ENCODE measurements at places on chromosomes 13 and 19.

GRCh38 chr13:32779119-32779518 lies 192.9 kb downstream of the PDS5B start:
- DNase-seq, result no peak

- DNase-seq, result no peak
Observed at GRCh38 chr13:29761815-29762214, 88.6 kb downstream of the UBL3 start.

GRCh38 chr19:52621376-52621775 lies 16.8 kb downstream of the ZNF83 start:
- no peak for DNase-seq

DNA sequence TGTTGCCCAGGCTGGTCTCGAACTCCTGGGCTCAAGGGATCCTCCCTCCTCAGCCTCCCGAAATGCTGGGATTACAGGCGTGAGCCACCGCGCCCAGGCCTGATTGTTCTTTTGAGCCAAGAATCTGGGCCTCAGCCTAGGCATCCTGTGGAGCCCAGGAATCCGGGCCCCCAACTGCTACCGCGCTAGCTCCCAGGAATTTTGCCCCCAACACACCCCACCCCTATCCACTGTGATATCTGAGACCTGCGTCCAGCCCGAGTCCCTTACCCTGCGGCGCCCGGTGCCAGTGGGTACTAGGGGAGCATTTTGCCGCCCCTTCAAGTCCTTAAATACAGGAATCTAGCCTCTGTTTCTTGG lies 838 bp upstream of the MYADM start:
- DNase-seq, result no peak

- DNase-seq, result no peak
Observed at GRCh38 chr19:42099336-42099925, 23.5 kb downstream of the ZNF574 start.

DNA sequence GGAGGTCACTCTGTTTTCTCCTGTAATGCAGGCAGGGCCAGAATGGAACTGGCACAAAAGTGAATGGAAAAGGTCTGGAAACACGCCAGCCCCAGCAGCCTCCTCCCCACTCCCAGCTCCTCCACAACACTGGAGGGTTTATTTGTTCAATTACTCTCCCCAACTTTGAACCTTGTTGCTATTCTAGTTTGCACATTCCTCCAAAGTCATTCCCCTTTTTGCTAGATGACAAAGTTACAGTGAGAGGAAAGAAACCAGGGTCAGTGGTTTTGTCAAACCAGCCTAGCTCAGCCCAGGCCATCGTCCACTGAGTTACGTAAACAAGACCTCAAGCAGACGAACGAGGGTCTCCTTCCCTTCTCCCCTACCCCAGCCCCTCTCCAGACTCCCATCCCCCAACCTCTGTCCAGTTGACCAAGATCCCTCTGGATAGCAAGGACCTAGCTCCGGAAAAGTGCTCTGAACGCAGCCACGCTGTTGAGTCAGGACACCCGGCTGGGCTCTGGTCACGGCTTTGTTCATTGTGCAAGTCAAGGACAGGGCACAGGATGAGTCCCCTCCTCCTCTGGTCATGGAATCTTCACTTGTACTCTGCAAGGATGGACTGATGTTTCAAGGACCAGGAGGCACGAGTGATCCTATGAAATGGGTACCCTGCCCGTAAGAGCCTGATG lies 180.0 kb downstream of the USP12 start:
- no peak for DNase-seq

GRCh38 chr19:344625-345319 lies at the start of gene MIER2:
Gene MIER2 (minus strand): TSS chr19:344796. CDS start chr19:344782, 14 bp downstream.
- no peak for DNase-seq

GRCh38 chr13:88217372-88217771 lies 546.2 kb downstream of the SLITRK5 start:
- DNase-seq, result no peak

DNA sequence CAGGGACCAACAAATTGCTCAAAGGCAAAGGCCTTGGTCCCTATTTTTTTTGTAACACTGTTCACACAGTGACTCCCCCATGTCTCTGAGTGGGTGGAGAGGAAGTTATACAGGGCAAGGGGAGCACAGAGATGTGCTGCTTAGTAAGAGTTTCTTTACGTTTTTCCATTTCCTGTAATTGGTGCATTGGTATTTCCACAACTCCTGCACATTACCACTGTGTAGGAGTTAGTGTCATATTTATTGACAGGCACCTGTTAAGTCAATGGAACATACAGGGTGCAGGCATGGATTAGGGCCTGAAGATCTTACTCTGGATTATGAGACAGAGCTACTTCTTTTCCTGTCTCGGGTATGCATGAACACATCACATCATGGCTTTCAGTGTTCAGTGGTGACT lies 45.2 kb downstream of the SOX21 start:
- no peak for DNase-seq

- no peak for DNase-seq
Observed at GRCh38 chr19:20611866-20612265, 46.3 kb upstream of the ZNF737 start.

GRCh38 chr19:16380943-16381755 lies 56.5 kb downstream of the KLF2 start:
- no peak for DNase-seq

DNA sequence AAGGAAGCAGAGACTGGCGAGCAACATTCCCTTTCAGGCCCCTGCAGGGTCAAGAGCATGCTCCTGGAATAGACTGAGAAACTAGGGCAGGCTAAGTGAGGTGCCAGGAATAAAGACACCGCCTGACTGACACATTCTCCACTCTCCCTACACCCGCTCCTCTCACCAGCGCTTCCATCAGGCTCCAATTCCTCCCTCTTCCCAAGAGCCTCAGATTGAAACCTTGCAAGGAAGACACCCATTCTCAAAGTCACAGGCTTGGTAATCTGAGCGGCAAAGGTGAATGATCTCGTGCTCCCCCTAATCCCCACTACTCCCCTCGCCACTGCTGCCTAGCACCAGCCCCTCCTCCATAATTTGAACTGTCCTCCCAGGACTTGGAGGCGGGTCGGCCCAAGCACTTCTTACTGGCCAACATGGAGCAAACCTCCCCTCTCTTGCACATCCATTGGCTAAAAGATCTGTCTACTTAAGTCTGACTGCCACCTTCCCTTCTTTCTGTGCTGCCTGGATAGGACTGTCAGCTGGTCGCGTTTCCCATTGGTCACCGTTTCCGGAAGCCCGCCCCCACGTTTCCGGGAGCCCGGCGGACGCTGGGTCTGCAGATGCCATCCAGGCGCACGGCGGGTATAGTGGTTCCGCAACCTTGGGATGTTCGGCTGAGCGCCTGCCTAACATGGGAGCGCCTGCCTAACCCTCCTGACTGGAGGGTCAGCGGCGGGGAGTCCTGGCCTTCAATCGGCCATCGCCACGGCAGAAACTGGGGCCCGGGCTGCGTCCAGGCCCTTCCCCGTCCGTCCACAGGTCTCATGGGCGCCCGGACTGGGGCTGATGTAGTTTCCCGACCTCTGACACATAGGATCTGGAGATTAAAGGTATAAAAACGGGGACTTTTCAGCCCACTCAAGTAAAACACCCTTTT lies 33.6 kb downstream of the ZNF383 start:
- peak; percentile 3 for DNase-seq

DNA sequence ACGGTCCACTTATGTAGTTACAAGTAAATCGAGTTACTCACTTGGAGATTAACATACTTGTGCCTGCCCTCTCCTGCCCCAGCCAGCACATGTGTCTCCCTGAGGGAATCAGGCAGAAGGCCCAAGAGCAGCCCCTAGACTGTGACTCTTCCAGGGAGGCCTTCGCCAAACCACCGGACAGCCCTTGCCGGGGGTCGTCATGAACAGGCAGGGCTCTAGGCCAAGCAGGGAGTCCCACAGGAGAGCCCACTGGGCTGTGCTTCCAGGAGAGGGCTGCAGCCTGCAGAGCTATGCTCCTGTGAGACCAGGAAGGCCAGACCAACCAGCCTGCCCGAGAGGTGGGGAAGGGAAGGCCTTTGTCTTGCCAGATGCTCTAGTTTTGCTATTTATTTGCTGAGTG lies 283.3 kb downstream of the FOXO1 start:
- no peak for DNase-seq

DNA sequence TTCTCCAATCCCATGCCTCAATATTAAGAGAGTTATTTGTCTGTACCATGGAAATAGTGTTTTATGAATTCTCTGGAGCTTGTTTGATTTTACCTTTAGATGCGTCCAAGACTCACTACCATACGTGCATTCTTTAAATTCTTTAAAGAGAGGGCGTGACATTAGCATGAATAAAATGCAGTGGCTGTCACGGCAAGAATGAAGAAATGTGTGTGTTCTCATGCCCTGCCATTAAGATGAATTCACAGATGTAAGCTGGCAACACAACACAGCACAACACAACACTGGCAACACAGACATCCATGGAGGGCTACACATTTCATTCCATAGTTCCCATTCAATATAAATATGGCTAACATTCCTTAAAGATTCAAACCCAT lies 213.4 kb downstream of the ENOX1 start:
- DNase-seq, result no peak

DNA sequence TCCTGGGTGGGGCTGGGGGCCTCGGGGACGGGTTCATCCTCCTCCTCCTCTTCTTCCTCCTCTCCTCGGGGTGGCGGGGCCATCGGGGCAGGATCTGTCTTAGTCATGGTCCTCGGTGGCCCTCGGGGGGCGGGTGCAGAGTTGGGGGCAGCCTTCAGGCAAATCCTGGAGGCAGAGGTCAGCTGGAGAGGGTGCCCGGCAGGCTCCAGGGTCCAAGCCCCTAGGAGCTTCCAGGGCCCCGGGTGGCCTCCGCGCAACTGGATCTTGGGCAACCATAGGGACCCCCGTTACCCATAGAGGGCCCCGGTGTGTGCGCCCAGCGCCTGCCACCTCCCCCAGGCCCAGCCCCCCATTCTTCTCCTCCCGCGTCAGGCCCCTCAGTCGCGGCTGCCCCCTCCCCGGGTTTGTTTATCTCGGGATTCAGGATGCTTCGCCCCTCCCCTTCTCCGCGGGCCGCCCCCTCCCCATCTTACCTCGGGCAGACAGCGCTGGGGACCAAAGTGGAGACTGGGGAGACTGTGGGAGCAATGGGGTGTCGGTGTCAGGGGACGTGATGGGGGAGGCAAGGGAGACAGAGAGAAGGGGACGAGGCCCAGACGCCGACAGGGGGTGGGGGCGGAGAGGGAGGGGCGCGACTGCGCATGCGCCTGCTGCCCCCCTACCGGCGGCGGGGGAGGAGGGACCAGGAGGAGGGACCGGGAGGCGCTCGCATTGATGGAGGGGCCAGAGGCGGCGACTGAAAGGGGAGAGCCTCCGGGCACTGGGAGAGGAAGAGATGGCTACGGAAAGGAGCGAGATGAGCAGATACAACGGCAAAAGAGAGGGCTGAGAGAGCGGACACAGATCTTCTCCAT lies at the start of gene CLIP3:
Gene CLIP3 (minus strand): TSS at position 623 of the 854 bp plus-strand sequence. CDS start 516 bp downstream, at position 107.
- peak; percentile 52 for DNase-seq

GRCh38 chr13:110232756-110233155 lies 74.2 kb downstream of the COL4A1 start:
- DNase-seq, result no peak

DNA sequence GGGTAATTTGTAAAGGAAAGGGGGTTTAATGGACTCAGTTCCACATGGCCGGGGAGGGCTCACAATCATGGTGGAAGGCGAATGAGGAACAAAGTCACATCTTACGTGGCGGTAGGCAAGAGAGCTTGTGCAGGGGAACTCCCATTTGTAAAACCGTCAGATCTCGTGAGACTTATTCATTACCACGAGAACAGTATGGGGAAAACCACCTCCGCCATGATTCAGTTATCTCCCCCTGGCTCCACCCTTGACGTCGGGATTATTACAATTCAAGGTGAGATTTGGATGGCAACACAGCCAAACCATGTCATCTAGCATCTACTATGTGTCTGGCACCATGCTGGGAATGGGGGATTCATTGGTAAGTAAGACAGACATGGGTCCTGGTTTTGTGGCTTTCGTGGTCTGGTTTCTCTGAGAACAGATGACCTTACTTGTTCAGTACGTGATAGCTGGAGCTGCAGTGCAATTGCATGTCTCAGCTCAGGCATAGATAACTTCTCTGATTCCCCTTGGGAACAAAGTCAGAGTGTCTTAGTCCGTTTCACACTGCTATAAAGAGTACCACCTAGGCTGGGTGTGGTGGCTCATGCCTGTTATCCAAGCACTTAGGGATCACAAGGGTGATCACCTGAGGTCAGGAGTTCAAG lies 8.3 kb downstream of the ZNF554 start:
- no peak for DNase-seq

DNA sequence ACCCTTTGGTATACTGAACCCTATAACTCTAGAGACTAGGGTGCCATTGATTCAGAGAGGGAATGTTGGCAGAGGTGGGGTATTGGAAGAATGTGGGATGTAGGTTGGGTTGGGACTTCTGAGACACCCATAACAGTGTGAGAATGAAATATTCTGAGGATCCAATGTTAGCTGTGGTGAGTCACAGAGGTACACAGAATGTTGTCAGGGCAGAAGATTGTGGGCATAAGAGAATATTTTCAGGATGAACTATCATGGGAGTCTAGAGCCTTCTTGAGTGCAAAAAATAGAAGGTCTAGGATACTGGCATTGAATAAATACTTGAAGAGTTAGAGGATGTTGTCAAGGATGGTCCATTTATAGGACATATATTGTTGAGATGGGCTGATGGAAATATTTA lies 9.0 kb downstream of the KLK13 start:
- no peak for DNase-seq
